ENCODE measurements at places on chromosomes 7 and 10.

GRCh38 chr10:102644066-102644645 lies at the start of gene TRIM8:
Gene TRIM8, plus strand, starts transcription at chr10:102644479. Its CDS starts 139 bp downstream, at chr10:102644618.
- peak; percentile 35 for DNase-seq

GRCh38 chr10:15794569-15794968 lies 65.7 kb downstream of the MINDY3 start:
- DNase-seq: no peak

- no peak for DNase-seq
Observed at GRCh38 chr10:62772186-62772974, 32.1 kb upstream of the ADO start.

DNA sequence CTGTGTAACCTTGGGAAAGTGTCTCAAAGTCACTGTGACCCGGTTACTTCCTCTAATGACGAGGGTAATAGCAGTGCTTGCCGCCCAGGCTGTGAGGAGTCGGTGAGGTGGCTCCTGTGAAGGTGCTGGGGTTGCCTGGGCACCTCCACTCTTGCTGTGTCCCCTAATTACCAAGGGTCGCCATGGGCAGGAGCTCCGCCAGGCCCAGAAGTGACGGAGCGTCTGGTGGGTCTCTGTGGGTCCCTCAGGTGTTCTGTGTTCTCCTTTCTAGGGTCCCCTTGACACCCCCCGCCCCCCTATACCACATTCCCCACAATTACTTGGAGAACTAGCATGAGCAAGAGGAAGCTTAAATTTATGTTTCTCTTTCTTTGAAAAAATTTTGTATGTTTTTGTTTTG lies 161.5 kb downstream of the WDR37 start:
- DNase-seq: no peak

- no peak for DNase-seq
Observed at GRCh38 chr7:1523208-1523607, 7.3 kb upstream of the MAFK start.

Measured in stimulated activated CD4-positive, alpha-beta T cell treated with anti-CD3 and anti-CD28 coated beads, Interleukin-15, amount 100 ng/mL, for 1 hour (primary cell).